ENCODE measurements at places on chromosomes 4 and X. TPM values are rescaled to one million over a fixed set of nuclear protein-coding genes. Genes with fewer than 3 reads are reported as not detected.

RS1 gene
- not detected for total RNA-seq

SLITRK2 gene
- not detected for total RNA-seq

PNMA6A gene
- total RNA-seq = 0.32 TPM

SULT1E1 gene
- not detected for total RNA-seq

RNF212 gene
- not detected for total RNA-seq

MAGEB2 gene
- total RNA-seq = not detected

ERCC6L gene
- total RNA-seq = not detected

HTRA3 gene
- total RNA-seq = 52.6 TPM

LEF1 gene
- not detected for total RNA-seq

GLRB gene
- 8.4 TPM for total RNA-seq

YIPF7 gene
- total RNA-seq = not detected

- H3K36me3 ChIP-seq = no peaks in the 10 kb centered on the region
- H3K4me1 ChIP-seq = peaks cover 2% of the 10 kb centered on the region
- H3K27me3 ChIP-seq = no peaks in the 10 kb centered on the region
- DNase-seq = no peak
- no peak overlapping the region for H3K4me3 ChIP-seq
- no peak overlapping the region for H3K27ac ChIP-seq
These were observed 30.0 kb downstream of the TACC3 start for GRCh38 chr4:1751155-1751918.

GRCh38 chr4:31190671-31191070, 470.5 kb downstream of the PCDH7 start:
- no peak overlapping the region for H3K27ac ChIP-seq
- no peaks in the 10 kb centered on the region for H3K36me3 ChIP-seq
- no peaks in the 10 kb centered on the region for H3K27me3 ChIP-seq
- peaks cover 4% of the 10 kb centered on the region for H3K4me1 ChIP-seq
- H3K4me3 ChIP-seq = no peak overlapping the region

- H3K4me1 ChIP-seq = no peaks in the 10 kb centered on the region
- no peaks in the 10 kb centered on the region for H3K36me3 ChIP-seq
- DNase-seq = no peak
- H3K27me3 ChIP-seq = no peaks in the 10 kb centered on the region
These were observed 1911.7 kb downstream of the PCDH7 start for GRCh38 chr4:32631831-32632230.

DNA sequence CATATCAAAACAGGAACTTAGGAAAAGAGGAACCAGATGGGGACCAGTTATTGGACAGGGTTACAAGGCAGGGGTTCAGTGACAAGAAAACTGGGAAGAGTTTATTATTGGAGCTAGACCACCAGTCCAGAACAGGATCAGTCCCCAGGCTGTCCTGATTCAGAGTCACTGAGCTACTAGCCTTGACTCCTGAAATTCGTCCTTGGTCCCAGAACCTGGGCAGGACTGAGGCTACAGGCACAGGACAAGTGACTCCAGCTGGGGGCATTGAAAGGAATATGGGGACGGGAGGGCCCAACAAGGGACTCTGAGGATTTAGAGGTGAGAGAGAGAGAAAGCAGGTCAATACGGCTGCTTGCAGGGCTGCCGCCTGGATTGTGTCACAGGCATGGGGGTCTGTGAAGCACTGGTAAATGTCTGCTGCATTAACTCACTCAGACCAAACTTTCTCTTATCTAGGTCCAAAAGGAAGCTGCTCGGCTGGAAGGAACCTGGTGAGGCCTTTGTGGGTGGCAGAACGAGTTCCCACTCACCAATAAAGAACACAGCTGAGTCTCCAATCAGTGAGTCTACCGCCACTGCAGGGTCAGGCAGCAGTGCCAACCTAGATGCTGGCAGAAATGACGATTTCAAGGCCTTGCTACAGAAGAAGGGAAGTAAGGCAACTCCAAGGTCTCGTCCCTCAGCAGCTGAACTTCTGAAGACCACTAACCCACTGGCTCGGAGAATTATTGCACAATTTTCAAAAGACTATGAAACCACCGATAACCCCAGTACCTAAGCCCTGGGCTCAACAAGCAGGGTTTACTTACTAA, 11.3 kb upstream of the RTL5 start:
- DNase-seq = no peak
- peaks cover 5% of the 10 kb centered on the region for H3K36me3 ChIP-seq
- H3K27me3 ChIP-seq = no peaks in the 10 kb centered on the region
- no peak overlapping the region for H3K27ac ChIP-seq

DNA sequence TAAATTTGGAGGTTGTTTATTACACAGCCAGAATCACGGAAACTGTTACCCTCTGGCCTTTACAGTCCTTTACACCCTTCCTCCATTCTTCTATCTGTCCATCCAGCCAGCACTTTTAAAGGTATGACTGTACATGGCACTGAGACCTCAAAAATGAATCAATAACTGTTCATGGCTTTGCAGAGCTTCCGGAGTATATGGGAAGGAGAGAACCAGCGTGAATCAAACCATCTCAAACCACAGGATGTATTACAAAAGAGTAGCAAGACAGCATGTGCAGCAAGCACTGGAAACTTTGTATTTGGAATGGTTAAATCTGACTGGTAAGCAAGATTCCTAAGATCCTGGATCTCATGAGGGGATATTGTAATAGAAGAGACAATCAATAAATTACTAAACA, 228.5 kb upstream of the CASK start:
- H3K4me1 ChIP-seq = no peaks in the 10 kb centered on the region
- no peaks in the 10 kb centered on the region for H3K27me3 ChIP-seq
- H3K27ac ChIP-seq = no peak overlapping the region
- no peak for DNase-seq
- no peak overlapping the region for H3K4me3 ChIP-seq
- no peaks in the 10 kb centered on the region for H3K36me3 ChIP-seq

- H3K4me1 ChIP-seq = no peaks in the 10 kb centered on the region
- H3K27me3 ChIP-seq = no peaks in the 10 kb centered on the region
- H3K4me3 ChIP-seq = peak within 1 kb of the TSS; percentile 88
- H3K36me3 ChIP-seq = peaks cover 4% of the 10 kb centered on the region
- peak; percentile 96 for DNase-seq
- peak within 1 kb of the TSS; percentile 100 for H3K27ac ChIP-seq
These were observed at the start of gene UBE2D3 for GRCh38 chr4:102826890-102827673. Gene UBE2D3 (minus strand): TSS chr4:102827551. CDS start chr4:102826508, 1,043 bp downstream.

DNA sequence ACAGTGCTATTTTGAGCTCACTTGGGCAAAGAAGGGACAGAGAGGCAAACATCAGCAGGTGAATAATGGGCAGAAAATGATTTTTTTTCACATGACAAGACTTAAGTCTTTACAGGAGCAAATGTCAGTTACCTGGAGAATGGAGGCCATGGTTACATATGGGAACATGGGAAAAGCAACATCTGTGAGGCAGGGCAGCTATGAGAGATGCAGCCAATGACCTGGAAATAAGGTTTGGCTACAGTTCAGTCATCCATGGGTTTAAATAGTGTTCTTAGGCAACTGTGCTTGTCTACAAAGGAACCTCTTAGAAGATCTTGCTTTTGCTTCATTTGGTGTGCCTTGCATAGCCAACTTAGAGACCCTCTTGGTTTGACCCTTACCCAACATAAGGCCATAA, 490.2 kb upstream of the LCORL start:
- no peaks in the 10 kb centered on the region for H3K4me1 ChIP-seq
- H3K36me3 ChIP-seq = no peaks in the 10 kb centered on the region
- no peak overlapping the region for H3K27ac ChIP-seq
- H3K27me3 ChIP-seq = no peaks in the 10 kb centered on the region
- no peak for DNase-seq
- H3K4me3 ChIP-seq = no peak overlapping the region

DNA sequence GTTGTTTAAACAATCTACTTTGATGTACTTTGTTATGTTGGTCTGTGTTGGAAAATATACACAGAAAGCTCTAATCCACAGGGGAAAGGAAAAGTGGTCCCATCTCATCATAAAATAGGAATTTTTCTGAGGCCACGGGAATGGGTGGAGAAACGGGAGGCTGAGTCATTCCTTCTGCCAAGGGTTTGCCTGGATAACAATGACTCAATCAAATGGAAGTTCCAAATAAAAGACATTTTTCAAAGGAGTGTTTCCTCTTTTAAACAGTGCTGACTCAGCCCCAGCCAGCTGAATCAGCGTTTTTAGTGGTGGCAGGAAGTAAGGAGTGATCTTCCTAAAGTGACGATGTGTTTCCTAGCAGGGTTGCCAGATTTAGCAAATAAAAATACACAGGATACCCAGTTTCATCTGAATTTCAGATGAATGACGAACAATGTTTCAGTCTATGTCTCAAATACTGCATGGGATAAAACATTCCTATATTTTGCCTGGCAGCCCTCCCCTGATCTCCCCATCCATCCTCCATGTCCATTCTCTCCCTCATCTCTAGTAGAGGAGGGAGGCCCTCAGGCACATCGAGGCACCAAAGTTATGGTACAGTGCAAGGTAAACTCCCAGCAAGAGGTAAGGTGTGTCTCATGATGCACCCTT, 345.4 kb upstream of the GATB start:
- H3K27ac ChIP-seq = no peak overlapping the region
- H3K36me3 ChIP-seq = no peaks in the 10 kb centered on the region
- H3K27me3 ChIP-seq = no peaks in the 10 kb centered on the region
- H3K4me3 ChIP-seq = no peak overlapping the region

- no peak overlapping the region for H3K27ac ChIP-seq
- no peaks in the 10 kb centered on the region for H3K4me1 ChIP-seq
- no peaks in the 10 kb centered on the region for H3K36me3 ChIP-seq
- no peak for DNase-seq
These were observed 101.9 kb downstream of the QRFPR start for GRCh38 chr4:121278811-121279368.

DNA sequence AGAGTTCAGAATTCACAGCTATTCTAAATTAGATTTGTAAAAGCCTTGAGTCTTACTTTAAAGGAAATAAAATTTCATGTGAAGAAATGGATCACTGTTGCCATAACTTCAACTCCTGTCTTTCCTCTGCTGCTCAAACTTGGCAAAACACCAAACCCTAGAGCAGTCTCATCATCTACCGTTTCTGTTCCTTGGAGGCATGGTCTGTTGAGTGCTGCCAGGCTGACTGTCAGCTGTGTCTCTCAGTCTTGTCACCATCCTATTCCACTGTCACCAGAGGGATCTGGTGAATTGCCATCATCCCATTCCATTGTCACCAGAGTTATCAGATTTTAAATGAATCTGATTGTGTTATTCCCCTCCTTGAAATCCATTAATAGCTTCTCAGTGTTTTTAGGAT, 55.6 kb downstream of the STIM2 start:
- H3K27me3 ChIP-seq = no peaks in the 10 kb centered on the region
- H3K4me3 ChIP-seq = no peak overlapping the region
- no peak overlapping the region for H3K27ac ChIP-seq

DNA sequence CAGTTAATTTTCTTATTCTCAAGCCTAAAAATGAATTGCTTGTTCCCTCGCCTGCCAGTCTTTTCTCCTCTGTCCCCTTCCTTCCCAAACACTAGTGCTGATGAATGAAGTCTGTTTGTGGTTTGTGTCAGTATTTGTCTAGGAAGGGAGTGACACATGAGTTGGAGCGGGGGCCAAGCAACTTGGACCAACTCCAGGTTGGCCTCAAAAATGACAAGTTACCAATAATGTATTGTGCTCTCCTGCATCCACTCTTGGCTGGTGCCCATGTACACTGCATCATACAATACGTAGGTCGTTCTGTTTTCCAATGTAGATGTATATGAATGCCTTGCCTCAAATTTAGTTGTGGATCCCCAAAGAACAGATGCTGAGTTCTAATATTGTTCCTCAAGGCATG, 223.0 kb upstream of the GPC4 start:
- H3K36me3 ChIP-seq = no peaks in the 10 kb centered on the region
- H3K27ac ChIP-seq = no peak overlapping the region
- no peak overlapping the region for H3K4me3 ChIP-seq

GRCh38 chr4:146165840-146166239, 9.7 kb upstream of the LSM6 start:
- no peaks in the 10 kb centered on the region for H3K27me3 ChIP-seq
- DNase-seq = no peak
- H3K27ac ChIP-seq = no peak overlapping the region
- H3K36me3 ChIP-seq = no peaks in the 10 kb centered on the region
- no peaks in the 10 kb centered on the region for H3K4me1 ChIP-seq
- H3K4me3 ChIP-seq = no peak overlapping the region

GRCh38 chr4:183244506-183244905, 75.6 kb downstream of the CLDN22 start:
- H3K27me3 ChIP-seq = no peaks in the 10 kb centered on the region
- DNase-seq = no peak
- peaks cover 18% of the 10 kb centered on the region for H3K36me3 ChIP-seq
- H3K4me3 ChIP-seq = no peak overlapping the region

DNA sequence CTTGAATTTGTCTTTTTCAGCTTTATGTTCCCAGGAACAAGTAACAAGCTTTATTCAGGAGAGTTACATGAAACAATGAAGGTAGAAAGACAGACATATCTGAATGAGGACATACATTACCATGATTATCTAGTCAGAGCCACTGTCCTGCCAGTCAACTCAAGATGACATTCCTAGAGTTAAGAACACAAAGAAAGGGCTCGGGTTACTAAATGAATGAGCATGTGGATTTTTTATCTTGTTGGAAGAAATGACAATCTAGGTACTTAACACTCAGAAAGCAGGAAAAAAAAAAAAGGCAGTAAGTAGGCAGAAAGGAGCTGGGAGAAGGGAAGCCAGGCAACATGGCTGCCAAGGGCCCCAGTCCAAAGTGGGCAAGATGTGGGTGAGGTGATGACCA, 28.0 kb upstream of the PACRGL start:
- no peaks in the 10 kb centered on the region for H3K4me1 ChIP-seq
- no peak overlapping the region for H3K4me3 ChIP-seq
- H3K27ac ChIP-seq = no peak overlapping the region
- no peaks in the 10 kb centered on the region for H3K27me3 ChIP-seq
- no peak for DNase-seq
